AG08395 (cell line): ENCODE measurements at places on chromosomes 1 and 21.

DNA sequence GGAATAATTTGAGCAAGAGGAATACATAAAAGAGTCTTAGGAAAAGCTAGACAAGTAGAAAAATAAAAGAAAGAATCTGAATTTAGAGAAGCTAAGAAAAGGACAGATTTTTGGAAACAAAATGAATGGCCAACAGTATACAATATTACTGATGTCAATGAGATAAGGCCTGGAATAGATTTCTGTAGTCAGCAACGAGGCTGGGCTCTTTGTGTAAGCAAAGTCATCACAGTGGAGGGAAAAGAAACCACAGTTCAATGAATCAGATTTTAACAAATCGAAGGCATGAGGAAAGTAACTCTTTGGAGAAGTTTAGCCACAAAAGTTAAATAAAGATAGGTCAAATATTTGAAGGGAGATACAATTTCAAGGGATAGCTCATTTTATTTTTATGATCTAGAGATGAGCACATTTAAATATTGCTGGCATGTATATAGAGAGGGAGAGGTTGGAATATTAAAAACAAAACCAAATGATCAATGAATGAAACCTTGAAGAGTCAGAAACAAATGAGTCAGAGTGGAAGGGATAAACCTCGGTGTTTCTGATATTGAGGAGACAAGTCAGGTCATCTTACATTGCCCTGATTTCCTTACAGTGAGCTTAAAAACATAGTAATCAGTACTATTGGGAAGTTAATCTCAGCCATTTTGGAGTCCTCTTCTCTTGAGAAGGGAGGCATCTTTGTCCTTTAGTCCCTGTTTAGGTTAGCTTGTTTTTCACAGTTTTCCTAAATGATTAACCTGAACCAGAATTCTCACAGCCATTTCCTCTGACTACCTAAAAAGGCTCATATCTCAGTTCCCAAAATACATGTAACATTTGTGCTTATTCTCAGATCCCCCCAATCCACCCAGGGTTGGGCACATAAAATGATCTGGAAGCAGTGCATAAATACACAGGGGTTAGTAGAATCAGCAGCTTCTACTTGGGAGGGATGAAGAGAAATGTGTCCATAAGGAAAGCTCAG is 620.0 kb upstream of the B3GALT2 start:
- no peak for DNase-seq

DNA sequence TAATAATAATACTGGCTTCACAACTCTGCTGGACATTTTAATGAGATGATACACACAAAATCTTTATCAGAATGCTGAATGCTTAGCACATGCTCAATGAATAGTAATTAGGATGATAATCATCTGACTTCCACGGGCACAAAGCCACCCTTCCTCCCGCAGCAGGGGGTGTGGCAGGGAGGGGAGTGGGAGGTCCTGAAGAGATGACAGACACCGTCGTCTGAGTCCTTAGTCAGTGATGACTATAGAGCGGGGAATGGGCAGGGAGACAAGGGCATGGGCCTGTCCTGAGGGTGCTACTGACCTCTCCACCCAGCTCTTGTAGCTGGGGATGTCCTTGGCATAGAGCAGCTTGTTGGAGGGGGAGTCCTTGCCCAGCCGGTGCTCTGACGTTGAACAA is 117.6 kb upstream of the CD34 start:
- peak; percentile 39 for DNase-seq

- no peak for DNase-seq
These were observed 6.7 kb upstream of the SEC16B start for GRCh38 chr1:177976596-177976995.

DNA sequence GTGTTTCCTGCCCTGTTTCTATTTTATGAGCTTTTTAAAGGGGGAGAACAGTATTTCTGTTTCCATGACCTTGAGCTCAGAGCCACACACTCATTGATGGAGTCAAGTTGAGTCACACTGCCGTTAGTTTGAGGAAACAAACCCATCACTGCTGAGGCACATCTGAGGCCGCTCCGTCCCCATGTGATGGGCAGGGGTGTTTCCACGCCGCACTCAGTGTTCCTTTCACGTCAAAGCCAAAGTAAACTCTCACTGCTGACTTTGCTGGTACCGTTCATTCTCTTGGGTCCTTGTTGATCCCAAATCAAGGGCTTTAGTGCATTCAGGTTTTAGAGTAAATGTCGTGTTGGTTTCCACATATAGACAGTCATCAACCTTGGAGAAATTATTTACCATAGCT is 48.8 kb downstream of the PKNOX1 start:
- no peak for DNase-seq

- no peak for DNase-seq
These were observed 7.1 kb downstream of the SMPDL3B start for GRCh38 chr1:27941671-27942540.

GRCh38 chr1:59125154-59125553 is 171.7 kb upstream of the FGGY start:
- DNase-seq = no peak

DNA sequence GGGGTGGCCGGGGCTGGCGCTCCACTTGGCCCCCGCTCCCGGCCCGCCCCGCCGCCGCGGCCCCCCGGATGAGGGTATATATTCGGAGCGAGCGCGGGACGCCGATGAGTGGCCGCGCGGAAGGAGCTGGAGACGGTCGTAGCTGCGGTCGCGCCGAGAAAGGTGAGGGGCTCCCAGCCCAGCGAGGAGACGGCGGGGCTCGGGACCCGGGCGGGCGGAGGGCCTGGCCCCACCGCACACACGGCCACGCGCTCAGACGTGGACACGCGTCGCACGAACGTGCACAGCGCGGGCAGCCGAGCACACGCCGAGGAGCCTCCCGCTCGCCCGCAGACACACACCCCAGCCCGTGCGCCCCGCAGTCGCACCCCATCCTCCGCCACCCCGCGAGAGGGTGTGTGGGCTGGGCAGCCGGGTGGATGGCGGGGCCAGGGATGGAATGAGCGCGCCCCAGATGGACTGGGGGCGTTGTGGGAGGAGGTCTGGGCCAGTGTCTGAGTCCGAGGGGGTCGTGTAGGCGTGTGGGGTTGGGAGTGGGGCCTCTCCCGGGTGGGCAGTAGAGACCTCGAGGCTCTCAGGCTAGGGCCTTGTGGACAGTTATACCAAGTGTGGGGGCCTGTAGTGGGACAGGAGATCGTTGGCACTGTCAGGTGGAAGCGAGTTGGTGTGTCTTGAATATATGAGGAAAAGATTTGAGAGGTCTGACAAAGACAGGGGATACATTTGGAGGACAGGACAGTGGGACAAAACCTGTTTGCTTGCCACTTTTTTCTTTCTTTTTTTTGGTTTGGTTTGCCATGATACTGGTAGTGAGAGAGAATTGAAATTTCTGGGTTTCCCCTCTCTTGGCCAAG is at the start of gene UAP1:
TSS of gene UAP1 (plus strand) at position 107 of the 854 bp plus-strand sequence. CDS start 4,347 bp downstream, outside the sequence.
- peak; percentile 29 for DNase-seq

DNA sequence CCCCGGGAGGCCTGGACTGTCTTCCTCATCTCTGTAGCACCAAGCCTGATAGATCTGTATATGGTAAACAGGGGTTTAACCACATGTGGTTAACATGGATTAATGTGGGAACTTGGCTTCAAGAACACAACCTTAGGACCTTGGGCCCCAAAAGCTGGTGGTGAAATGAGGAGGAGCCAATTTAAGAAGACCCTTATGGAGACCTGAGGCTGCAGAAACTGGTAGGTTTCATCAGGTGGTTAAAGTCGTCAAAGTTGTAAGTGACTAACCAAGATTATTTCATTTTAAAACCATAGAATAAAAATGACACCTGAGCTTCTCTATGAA is 14.0 kb downstream of the THEMIS2 start:
- no peak for DNase-seq

GRCh38 chr1:44346878-44347277 is 8.2 kb downstream of the ERI3 start:
- no peak for DNase-seq

DNA sequence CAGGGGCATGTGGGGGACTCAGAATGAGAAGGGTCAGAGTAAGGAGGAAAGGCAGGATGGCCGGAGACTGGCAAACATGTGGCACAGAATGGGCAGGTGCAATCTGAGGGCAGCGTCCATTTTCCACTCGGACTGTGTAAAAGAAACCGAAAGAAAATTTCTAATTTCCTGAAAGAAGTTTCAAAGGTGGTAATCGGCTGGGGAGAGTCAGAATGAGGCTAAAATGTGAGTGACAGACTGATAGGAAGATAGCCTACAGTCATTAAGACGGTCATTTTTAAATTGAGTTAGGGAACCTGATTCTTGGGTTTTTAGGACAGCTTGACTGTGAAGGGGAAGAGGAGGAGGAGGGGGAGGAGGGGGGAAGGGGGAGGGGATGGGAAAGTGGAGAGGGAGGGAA is 23.6 kb downstream of the COA6 start:
- no peak for DNase-seq

DNA sequence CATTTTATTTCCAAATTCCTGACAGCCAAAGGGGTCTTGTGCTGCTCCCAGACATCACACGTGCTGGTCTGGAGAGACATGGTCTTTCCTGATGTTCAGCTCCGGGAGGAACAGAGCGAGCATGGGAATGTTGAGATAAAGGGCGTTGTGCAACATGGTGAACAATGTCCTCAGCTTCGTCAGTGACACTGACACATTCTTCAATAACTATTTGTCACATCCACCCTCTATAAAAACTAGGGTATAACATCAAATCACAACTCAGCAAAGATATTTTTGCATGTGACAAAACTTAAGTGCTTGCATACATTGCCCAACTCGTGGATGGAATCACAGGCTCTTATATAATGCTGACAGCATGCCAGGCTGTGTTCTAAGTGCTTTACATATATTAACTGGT is 42.4 kb upstream of the GRHL3 start:
- DNase-seq = no peak

GRCh38 chr1:11841245-11842153 is 6.1 kb downstream of the NPPA start:
- no peak for DNase-seq

DNA sequence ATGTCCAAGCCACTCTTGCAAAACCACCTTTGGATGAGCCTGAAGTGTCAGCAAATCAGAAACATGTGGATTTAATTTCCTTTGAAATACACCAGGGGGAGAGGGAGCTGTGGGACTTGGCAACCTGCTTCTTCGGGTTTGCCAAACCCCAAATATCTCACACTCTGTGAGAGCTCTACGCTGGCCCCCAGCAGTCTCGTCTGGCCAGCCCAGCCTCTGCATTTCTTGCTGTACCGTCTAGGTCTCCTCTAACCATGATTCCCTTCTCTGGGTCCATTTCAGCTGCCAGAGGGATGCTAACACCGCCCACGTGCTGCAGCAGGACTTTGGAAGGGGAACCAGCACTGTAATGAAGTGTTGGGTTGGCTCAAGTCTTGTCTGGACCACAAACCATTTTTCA is 114.6 kb downstream of the MRPS6 start:
- peak; percentile 85 for DNase-seq

GRCh38 chr1:180424848-180425457 is 77.4 kb downstream of the ACBD6 start:
- DNase-seq = no peak

- DNase-seq = peak; percentile 74
These were observed 147.5 kb downstream of the PTPRU start for GRCh38 chr1:29383746-29384371.

- no peak for DNase-seq
These were observed 87.0 kb upstream of the RUNX1 start for GRCh38 chr21:35136106-35136505.

DNA sequence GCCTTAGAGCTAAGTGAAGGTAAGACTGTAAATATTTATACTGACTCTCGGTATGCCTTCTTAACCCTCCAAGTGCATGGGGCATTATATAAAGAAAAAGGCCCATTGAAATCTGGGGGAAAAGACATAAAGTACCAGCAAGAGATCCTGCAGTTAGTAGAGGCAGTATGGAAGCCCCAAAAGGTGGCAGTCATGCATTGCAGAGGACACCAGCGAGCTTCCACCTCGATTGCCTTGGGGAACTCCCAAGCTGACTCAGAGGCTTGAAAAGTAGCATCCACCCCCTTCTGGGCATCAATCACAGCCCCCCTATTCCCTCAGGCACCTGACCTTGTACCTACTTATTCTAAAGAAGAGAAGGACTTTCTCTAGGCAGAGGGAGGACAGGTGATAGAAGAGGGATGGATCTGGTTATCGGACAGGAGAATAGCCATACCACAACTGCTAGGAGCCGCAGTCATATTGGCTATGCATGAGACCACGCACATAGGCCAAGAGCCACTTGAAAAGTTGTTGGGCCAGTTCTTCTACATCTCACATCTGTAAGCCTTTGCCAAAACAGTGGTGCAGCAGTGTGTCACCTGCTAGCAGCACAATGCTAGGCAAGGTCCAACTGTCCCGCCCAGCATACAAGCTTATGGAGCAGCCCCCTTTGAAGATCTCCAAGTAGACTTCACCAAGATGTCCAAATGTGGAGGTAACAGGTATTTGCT is 19.4 kb downstream of the PLA2G2F start:
- DNase-seq = no peak

DNA sequence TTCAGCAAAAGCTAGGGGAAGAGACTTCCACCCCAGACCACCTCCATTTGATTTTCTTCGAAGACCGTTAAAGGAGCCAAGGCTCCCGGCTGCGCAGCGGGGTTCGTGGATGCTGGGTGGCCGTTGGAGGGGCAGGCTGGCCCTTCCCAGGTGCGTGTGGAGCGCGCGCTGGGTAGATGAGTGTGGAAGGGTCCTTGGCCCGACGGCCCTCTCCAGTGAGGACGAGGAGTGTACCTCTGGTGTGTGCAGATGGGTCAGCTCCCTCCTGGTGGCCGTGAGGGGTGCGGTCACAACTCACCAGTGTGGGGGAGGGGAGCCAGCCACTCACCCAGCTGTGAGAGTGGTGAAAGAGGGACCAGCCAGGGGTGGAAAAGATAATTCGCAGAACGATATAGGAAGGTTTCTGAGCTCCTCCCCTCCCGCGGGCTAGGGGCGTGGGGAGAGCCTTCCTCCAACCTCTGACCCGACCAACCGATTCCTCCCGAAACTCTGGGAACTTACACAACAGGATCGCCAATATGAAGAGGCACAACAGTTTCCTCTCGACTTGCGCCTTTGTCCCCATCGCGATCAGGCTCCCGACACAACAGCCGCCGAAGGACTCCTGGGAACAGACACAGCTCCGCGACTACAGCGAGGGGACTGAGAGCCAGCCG is at the start of gene F11R:
TSS of gene F11R (minus strand) at position 644 of the 656 bp plus-strand sequence. CDS start at position 565, 79 bp downstream.
- no peak for DNase-seq

DNA sequence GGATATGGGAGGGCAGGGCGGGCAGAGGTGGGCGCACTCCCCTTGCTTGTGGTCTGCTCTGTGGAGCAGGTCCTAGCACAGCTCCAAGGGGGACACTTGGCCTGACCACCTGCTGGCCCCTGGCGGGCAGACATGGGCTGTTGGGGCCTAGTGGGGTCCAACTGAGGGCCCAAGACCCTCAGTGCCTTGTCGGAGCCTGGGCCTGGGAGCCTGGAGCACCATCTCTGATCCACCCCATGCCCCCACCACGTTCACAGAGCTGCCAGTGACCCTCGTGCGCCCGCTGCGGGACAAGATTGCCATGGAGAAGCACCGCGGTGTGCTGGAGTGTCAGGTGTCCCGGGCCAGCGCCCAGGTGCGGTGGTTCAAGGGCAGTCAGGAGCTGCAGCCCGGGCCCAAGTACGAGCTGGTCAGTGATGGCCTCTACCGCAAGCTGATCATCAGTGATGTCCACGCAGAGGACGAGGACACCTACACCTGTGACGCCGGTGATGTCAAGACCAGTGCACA is 70.6 kb downstream of the OBSCN start:
- DNase-seq = no peak

DNA sequence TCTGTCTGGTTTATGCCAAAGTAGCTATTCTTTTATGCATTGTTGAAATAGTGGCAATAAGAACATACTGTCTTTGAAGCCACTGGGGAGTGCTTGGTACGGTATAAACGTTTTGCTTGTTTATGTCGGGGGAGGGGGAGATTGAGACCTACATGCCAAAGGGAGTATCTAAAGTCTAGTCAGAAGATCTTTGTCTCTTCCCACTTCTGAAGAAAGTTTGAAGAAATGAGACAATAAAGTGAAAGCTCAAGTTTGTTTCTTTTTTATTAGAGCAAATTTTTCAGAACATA is 6.8 kb downstream of the AKIRIN1 start:
- DNase-seq = no peak
